Gastroesophageal sphincter (tissue), 4 donors: ENCODE measurements at places on chromosomes 4 and X. TPM values are rescaled to one million over a fixed set of nuclear protein-coding genes. Genes with fewer than 3 reads are reported as not detected.

DNA sequence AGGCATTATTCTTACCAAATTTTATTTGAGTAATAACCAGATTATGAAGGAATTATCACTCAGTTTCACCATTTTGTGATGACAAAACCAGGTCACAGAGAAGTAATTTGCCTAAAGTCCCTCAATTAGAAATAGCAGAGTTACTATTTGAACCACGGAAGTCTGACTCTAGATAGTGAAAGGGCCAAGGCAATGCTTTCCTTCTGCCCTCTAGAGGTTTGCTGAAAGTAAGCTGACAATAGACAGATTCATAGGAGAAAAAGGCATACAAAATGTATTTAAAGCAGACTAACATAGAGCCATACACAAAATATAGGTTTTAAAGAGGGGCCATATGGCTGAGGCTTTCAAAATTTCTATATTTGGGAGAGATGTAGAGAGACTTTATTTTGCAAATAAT, 43.1 kb downstream of the CXXC4 start:
- no peak for ATAC-seq

- no peak for ATAC-seq
These were observed 7.8 kb upstream of the UGT2B7 start for GRCh38 chr4:69088473-69088872.

GRCh38 chr4:168361365-168362024, 42.9 kb upstream of the DDX60 start:
- ATAC-seq = no peak

DNA sequence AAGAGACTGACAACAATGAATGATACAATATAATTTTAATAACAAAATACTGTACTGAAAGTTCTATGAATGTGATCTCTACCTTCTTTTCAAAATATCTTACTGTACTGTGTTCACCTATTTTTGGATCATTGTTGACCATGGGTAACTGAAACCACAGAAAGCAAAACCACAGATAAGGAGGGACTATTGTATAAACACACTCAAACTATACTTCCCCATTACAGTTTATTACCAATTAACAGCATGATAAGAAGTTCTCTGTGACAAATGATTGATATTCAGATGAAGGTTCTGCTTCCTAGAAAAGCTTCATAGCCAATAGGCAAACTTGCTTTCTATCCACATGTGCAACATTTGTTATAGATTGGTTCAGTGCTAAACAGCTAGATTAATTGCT, 50.1 kb downstream of the GABRG1 start:
- ATAC-seq = no peak

GRCh38 chr4:169906104-169906503, 120.1 kb downstream of the MFAP3L start:
- no peak for ATAC-seq

- no peak for ATAC-seq
These were observed 111.0 kb downstream of the MID1 start for GRCh38 chrX:10509397-10509796.

- no peak for ATAC-seq
These were observed 182.4 kb upstream of the LCORL start for GRCh38 chr4:18203966-18204365.

GRCh38 chrX:88991583-88992132, 244.6 kb downstream of the CPXCR1 start:
- no peak for ATAC-seq

GRCh38 chr4:38226170-38226569, 266.0 kb downstream of the PTTG2 start:
- ATAC-seq = no peak

DNA sequence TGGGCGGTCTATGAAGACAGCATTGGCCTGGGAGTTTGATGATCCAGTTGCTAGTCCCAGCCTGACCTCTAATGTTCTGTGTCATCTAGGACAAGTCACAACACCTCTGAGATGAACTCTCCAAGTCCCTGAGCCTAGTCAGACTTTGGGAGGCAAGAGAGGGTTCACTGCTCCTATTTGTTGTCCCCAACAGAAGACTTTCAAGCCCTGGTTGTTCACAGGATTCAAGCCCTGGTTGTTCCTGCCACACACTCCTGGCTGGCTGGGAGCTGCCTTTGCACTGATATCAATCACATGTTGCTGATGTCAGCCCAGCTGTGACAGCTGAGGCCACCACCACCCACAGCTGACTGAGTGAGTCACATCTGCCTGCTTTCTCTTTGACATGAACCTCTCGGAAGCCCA, 253.2 kb upstream of the RASGEF1B start:
- peak; percentile 76 for ATAC-seq

DNA sequence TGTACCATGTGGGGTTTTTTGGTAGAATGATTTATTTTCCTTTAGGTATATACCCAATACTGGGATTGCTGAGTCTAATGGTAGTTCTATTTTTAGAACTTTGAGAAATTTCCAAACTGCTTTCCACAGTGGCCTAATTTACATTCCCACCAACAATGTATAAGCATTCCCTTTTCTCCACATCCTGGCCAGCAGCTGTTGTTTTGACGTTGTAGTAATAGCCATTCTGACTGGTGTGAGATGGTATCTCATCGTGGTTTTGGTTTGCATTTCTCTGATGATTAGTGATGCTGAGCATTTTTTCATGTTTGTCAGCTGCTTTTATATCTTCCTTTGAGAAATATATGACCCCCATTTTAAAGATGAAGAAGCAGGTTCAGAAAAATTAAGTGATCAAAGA, 153.7 kb downstream of the CBR4 start:
- ATAC-seq = no peak

DNA sequence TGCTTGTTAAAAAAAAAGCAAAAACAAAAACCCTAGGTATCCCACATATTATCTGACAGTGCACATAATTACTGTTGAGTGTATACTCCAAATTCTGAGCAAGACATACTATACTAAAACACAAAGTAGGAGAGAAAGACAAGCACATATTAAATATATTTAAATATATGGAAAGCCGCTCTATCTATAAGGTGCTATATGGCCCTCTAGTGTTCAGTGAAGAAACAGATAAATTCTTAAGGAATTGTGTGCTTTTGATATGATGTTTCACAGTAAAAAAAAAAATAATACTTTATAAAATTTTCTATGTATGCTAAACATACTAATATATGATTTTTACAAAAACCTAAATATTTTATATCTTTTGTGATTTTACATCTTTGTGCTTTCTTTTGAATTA, 137.8 kb downstream of the FBXW7 start:
- no peak for ATAC-seq

DNA sequence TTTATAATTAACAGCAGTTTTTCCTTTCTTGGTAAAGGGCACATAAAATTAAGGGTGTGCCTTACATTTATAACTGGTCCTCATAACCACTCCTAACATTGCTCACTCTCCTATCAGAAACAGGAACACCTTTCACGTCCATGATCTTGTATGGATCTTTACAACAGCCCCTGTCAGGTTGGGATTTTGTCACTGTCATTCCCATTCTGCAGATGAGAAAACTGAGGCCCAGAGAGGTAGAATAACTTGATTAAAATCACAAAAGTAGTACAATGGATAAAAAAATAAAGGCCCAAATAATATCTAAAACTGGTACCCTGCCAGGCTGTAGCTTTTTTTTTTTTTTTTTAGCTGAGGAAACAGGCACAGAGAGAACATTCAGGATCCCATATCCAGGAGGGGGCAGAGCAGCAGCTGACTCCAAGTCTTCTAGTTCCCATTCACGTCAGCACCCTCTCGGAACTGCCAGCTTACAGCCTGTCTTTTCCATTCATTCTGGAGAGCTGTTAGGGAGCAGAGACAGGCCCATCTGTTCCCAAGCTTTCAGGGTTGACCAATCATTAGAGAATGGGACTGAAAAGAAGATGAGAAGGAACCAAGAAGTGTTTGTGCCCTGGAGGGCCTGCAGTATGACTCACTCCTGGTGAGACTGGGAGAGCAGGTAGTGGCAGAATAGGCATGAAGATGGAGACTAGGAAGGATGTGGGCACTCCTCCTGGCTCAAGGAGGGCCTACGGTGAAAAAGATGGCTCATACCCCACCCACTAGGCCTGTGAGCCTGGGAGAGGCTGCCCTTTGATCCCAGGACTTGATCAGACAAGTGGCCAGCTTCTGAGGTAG, 7.3 kb downstream of the SUV39H1 start:
- no peak for ATAC-seq

GRCh38 chr4:2882341-2882740, 38.7 kb downstream of the ADD1 start:
- no peak for ATAC-seq

DNA sequence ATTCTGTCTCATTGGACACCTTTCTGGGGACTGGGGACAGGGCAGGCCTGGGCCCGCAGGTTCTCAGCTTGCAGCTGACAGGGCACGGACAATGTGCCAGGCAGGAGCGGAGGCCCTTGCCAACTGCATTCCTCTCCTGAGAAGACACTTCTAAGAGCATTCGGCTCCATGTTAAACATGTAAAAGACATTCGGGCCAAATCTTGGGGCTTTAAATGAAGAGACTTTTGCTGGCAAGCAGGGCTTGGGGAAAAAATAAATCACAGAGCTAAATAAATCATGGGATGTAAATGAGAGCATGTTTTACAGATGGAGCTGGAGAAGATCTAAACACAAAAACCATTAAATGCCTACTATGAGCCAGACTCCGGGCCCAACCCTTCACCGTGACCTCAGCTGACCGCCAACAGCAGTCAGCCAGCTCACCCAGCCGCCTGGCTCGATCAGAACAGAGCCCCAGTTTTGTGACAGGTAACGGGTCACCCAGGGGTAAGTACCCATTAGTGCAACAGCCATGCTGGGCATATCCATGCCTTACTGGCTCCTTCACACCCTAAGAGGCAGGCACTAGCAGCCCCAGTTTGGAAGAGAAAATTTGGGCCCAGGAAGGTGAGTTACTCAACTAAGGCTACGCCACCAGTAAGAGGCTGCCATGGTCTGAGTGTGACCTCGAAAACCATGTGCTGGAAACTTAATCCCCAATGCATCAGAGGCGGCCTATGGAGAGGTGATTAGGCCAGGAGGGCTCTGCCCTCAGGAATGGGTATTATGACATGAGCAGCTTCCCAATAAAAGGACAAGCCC, 14.7 kb downstream of the WDR1 start:
- peak; percentile 17 for ATAC-seq

DNA sequence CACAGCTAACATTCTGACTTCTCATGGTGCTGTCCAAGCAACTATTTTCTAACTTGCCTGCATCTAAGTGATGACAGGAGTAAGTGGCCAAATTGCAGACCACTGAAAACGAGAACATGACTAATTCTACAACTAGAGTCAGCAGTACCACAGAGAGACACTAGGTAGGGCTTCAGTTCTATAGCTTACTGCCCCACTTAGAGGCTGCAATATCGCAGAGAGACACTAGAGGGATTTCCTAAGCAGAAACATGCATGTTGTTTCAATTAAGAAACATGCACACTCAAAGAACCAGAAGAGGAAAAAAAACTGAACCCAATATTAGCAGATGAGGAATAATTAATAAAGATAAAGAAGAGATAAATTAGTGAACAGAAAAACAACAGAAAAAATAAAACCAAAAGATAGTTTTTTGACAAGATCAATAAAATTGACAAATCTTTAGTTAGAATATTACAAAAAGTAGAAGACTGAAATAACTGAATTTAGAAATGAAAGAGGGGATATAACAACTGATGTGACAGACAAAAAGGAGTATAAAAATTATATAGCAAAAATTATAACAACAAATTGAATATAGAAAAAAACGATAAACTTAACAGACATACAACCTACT, 100.8 kb downstream of the SPIN4 start:
- peak; percentile 53 for ATAC-seq

- ATAC-seq = no peak
These were observed 71.3 kb upstream of the FBXW7 start for GRCh38 chr4:152607178-152607577.

GRCh38 chrX:131747173-131747572, 203.3 kb downstream of the OR13H1 start:
- ATAC-seq = peak; percentile 88

DNA sequence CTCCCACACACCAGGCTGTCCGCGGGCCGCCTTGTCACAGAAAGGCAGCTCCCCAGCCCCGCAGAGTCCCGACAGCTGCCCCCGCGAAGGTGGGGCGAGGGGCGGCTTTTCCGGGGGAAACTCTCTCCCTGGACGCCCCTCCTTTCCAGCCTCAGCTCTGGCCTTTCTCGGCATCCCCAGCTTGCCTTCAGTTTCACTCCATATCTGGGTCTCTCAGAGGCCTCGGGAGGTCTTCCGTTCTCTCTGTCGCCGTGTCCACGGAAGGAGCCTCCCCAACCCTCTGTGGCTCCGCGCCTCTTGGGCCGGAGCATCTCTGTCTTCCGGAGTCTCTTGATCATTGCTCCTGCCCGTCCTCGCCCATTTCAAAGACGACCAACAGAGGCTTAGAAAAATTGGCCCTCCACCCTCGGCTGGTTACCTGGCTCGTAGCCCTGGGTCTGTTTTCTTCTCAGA, 6.1 kb upstream of the MSX1 start:
- peak; percentile 5 for ATAC-seq

- ATAC-seq = no peak
These were observed 2302.5 kb downstream of the ARAP2 start for GRCh38 chr4:33941854-33942253.

- ATAC-seq = no peak
These were observed 3.7 kb upstream of the PIR start for GRCh38 chrX:15496824-15497223.

GRCh38 chrX:45347877-45348276, 147.2 kb upstream of the DIPK2B start:
- no peak for ATAC-seq

GRCh38 chr4:4800646-4801408, 58.6 kb upstream of the MSX1 start:
- ATAC-seq = no peak

DNA sequence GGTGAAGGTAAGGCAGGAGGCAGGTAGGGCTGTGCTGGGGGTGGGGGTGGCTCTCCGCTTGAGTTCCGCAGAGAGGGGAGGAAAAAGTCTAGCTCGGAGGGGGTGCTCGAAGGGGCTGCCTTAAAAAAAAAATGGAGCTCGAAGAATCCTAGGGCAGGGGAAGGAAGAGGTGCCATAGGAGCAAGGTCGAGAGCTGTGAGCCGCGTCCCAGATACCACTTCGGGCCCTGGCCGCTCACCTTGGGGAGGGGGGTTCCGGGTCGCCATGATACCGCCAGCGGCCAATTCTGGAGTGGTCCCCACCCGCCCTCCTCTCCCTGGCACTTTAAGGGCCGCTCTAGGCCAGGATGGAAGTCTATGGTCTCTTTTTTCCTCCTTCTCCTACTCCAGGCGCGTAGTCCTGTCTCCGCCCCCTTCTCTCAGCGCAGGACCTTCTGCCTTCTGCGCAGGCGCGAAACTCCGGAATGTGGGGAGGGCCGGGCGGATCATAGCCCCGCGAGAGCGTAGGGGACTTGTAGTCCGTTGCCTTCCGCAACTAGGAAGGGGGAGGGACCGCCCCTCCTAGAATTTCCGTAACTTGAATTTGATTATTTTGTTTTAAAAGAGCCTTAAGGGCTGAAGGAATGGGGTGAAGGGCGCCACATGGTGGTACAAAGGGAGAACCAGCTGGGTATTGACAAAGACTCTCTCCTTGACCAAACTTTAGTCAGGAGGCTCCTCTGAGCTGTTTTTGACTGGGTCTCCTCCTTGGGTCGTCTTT, at the start of gene FUNDC1:
FUNDC1 (minus strand) TSS at position 293 of the 759 bp plus-strand sequence; CDS start at position 266, 27 bp downstream.
- peak; percentile 98 for ATAC-seq

GRCh38 chr4:37797374-37797773, 29.1 kb upstream of the PGM2 start:
- no peak for ATAC-seq

Gene RNF212
- 3.2 TPM for total RNA-seq

Gene PUDP
- total RNA-seq = 4.8 TPM

Gene TLR10
- total RNA-seq = not detected

Gene PNMA6E
- not detected for total RNA-seq

Gene ATP2B3
- total RNA-seq = 0.31 TPM

Gene F8A2
- total RNA-seq = not detected

Gene XPNPEP2
- total RNA-seq = 11.2 TPM

Gene FREM3
- total RNA-seq = not detected

Gene GLUD2
- 2.2 TPM for total RNA-seq

Gene MAGEC3
- not detected for total RNA-seq

Gene UGT2A1
- not detected for total RNA-seq

Gene EDNRA
- total RNA-seq = 9.5 TPM

Gene ESX1
- not detected for total RNA-seq
